ENCODE measurements at places on chromosomes 16 and 17. TPM values are rescaled to one million over a fixed set of nuclear protein-coding genes. Genes with fewer than 3 reads are reported as not detected.

Gene SRCIN1
- 7.6 TPM for polyA plus RNA-seq

Gene CA4
- polyA plus RNA-seq: 35.5 TPM

Gene CPHXL2
- 0.46 TPM for polyA plus RNA-seq

Gene ACE
- 19.9 TPM for polyA plus RNA-seq
